ENCODE measurements at places on chromosomes 3 and 15.

- DNase-seq = no peak
These were observed 153.1 kb downstream of the PEAK1 start for GRCh38 chr15:77266708-77267386.

GRCh38 chr3:178458313-178459037 lies 77.8 kb upstream of the KCNMB2 start:
- DNase-seq = no peak

DNA sequence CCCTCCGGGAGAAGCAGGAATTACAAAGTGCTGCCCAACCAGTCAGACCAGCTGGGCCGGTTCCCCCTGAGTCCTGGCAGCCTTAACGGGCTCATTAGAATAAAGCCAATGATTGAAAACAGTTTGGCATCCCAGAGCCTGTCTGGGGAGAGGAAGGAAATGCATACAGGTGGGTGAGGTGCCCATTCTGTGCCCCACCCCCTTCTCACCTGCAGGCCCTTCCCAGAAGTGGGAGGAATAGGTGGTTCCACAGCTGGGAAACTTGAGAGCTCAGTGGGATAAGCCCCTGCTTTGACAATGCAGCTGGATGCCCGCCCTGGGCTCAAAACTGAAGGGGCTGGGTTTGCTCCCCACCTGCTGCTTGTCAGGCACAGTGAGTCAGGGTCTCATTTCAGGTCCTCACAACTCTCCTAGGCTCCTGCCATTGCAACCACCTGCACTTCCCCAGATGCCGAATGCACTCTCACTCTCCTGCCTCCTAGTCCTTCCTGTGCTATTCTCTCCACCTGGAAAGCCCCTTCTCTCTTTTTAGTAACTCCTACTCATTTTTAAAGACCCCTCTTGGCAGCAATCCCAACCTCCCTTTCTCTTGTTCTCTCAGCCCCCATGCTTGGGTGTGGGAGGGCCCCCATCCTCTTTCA lies 5.5 kb upstream of the BUB1B start:
- DNase-seq = no peak

DNA sequence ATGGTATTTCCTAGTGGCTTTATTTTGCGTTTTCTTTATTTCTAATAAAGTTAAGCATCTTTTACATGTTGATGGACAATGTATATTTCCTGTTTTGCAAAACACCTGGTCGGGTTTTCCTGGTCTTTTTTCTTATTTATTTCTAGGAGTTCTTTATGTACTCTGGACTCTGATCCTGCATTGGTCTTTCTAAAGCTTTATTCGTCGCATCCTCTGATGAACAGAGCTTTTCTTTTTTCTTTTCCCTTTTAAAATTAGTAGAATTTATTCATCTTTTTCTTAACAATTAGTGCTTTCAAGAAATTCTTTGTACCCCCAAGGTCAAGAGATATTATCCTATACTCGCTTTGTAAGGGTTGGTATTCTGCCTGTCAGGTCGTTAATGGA lies 32.2 kb downstream of the ZDHHC19 start:
- DNase-seq = no peak

DNA sequence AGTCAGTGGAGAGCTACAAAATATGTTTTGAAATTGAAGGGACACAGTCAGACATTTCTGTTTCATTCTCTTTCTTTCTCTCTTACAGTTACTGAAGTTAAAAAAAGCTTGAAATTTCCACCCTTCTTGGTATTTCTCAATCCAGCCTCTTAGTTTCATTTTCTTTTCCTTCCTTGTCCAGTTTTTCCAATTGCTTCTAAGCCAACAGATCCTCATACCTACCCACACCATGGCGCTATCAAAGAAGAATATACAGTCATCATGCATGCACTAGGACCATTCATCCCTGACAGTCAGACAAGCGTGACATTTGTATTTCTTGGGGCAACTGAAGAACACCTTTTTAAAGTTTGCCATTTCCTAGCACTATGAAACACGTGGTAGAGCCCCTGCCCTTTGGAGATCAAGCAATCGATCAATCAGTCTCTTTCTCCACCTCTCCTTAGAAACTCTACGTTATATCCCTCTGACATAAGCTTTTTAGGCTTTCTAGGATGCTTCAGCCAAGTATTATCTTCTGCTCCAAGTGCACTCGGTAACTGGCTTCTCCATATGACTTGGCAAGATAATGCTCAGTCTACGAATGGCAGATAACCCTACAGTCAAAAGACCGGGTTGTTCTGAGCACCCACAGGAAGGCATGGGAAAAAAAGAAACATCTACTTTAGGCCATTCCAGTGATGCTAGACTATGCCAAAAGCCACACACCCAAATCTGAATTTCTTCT lies 65.4 kb downstream of the FBN1 start:
- no peak for DNase-seq

DNA sequence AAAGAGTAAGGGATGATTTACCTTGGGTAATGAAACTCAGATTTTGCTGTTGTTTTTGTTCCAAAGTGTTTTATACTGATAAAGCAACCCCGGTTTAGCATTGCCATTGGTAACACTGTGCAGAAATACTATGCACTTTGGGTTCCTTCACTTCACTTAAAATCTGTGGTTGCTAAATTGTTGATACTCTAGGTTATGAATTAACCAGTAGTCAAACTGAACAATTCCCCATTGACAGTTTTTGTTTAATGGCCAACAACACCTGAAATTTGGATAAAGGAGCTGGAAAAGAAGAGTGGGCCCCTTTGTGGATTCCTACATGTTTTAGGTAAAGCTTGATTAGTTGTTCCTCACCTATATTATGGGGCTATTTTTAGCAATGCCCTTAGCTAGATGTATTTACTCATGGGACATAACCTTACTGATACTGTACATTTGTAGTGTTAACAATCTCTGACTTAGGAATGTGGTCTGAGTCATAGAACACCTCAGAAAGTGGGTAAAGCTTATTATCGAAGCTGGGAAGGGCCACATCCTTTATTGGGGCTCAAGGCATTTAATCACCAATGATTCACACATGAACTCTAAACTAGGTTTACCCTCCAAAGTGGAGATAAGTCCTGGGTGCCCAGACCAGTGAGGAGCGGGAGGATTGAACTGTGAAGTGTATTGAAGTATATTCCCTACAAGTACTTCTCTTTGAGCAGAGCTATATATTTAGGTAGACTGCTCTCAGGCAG lies 29.5 kb upstream of the THRB start:
- no peak for DNase-seq

- peak; percentile 81 for DNase-seq
These were observed 12.4 kb upstream of the RAB11A start for GRCh38 chr15:65856821-65857455.

GRCh38 chr3:147428754-147429153 lies 19.6 kb downstream of the ZIC1 start:
- no peak for DNase-seq

GRCh38 chr15:85380812-85381642 lies 624 bp downstream of the AKAP13 start:
- peak; percentile 62 for DNase-seq

DNA sequence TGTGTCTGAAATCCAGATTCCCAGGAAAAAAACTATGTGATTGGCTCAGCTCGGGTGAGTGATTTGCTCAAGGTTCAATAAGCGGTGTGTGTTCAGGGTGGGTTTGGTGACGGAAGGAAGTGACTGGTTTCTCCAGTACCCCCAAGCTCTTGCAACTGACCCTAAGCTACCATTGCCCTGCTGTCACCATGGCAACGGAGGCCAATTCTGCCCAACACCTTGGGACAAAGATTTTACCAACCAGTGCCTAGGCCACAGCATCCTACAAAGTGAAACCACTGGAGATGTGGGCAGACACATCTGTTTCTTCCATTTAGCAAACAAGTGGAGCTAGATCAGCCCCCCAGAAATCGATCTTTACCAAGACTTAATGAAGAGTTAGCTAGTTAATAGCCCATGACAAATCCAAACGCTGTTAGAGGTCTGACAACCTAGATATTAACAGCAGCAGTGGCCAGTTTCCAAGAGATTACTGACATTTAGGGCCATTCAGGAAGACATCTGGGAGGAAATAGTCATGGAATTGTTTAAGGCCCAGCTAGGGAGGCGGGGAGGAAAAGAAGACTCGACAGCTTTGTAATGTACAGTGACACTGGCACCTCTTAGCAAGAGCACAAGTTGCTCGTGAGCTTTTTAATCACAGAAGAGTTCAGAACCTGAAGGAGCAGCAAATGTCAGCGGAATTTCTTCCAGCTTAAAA lies 195.9 kb downstream of the SLCO3A1 start:
- DNase-seq = no peak

- DNase-seq = no peak
These were observed 1.6 kb upstream of the MESP2 start for GRCh38 chr15:89774492-89774891.

DNA sequence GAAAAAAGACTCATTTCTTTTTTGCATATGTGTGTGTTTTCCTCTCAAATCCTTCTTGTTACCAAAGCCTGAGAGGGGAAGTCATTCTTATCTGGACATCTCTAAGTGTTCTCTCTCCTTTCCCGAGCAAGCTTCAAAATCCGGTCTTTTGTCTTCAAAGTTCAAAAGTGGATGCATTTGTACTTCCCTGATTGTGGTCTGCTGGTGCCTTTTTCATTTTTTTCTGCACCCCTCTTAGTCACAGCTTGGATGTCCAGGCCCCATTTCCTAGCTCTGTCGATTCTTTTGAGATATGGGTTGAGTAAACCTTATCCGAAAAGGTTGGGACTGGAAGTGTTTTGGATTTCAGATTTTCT lies 34.8 kb downstream of the EHD4 start:
- DNase-seq = no peak

GRCh38 chr3:34890247-34890646 lies 749.1 kb upstream of the ARPP21 start:
- DNase-seq = no peak

DNA sequence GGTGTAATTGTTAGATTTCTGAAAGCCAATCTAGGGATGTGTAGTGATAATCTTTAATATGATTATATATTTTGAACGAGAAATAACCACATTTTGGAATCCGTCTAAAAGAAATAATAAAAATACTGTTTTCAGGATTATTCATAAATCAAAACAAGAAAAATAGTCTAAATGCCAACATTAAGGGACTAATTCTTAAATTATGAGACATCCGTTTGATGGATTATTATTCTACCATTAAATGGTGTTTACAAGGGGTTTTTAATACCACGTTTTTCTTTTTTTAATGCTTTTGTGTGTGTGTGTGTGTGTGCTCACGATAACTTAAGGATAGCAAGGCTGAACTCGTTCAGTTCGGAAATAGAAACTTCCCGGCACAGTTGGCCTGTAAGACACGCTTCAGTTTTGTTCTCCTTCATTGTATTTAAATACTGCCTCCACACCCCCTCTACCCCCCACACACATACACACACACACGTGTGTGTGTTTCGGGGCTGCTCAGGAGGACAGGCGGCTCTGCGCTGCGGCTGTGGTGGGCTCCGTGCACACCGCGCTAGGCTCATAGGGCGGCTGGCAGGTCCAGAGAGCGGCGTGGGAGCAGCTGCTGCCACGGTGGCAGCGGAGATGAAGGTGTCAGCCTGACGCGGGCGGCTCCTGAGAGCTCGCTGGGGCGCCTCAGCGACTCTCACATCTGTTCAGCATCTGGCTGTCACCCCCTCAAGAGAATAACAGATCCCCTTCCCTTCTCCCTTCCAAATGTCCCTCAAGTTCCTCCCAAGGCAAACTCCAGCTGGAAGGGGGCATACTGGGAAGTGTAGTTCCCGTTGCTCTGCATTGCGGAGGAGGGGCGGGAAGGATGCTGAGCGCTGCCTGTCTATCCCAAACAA lies 23.0 kb upstream of the ANP32A start:
- DNase-seq = peak; percentile 32

DNA sequence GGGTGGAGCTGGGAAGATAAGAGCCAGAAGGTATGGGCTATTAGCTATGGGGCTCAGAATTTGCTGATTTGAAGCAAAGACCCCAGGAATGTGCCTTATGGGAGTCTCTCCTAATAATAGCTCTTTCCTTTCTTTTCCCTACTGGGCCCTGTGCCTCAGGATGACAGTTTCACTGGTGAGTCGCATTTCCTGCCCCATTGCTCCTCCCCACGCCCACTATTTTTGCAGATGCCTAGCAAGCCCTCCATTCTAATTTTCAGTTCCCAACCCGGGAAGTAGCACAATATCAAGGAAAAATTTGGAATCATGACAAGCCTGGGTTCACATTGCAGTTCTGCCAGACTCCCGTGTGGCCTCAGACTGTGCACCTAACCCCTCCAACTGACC lies 583 bp downstream of the IL17RE start:
- no peak for DNase-seq

GRCh38 chr15:40092256-40092978 lies 16.3 kb downstream of the BMF start:
- DNase-seq = no peak

GRCh38 chr3:131555456-131555855 lies 52.7 kb upstream of the MRPL3 start:
- no peak for DNase-seq

GRCh38 chr15:69497076-69497475 lies 44.5 kb downstream of the RPLP1 start:
- DNase-seq = no peak

GRCh38 chr3:12940854-12941253 lies 99.5 kb upstream of the RPL32 start:
- no peak for DNase-seq

GRCh38 chr3:197227780-197228574 lies 70.4 kb downstream of the DLG1 start:
- no peak for DNase-seq

- DNase-seq = no peak
These were observed 251.1 kb downstream of the TJP1 start for GRCh38 chr15:29570948-29571791.

DNA sequence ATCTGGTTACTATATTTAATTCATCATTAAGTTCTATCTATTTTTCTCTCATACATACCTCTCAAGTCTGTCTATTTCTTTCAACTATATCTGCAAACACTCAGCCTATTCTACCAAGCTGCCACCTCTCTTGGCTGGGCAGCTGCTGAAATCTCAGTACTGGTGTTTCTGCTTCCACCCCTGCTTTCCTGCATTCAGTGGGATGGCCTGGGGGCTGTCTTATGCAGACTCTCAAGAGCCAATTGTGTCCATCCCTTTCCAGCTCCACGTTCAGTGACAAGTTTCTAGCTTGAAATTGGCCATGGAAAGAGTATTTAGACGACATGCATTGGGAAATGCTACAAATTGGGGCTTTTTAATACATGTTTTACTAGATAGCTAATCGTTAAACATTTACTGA lies 378.4 kb upstream of the DPPA4 start:
- DNase-seq = no peak

DNA sequence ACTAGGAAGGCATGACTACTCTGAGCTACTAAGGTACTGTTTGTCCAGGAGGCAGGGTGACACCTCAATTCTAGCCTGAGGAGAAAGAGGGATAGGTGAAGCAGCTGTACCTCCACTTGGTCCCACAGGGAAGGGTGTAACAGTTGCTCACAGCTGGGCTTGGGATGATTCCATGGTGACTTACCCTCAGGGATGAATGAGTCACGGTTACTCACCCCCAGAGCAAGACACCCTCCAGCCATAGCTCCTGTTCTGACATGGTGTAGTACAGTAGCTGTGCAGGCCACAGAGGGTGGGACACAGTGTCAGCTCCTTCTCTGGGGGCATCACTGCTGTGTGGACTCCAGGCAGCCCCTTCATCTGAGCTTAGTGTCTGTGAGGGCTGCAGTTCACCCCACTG lies 868.6 kb upstream of the SEMA6D start:
- DNase-seq = no peak

Data from T-helper 2 cell (primary cell).